ENCODE measurements at places on chromosomes 7 and 10.

- no peak for DNase-seq
These were observed 362.0 kb upstream of the ADARB2 start for GRCh38 chr10:2099321-2099720.

DNA sequence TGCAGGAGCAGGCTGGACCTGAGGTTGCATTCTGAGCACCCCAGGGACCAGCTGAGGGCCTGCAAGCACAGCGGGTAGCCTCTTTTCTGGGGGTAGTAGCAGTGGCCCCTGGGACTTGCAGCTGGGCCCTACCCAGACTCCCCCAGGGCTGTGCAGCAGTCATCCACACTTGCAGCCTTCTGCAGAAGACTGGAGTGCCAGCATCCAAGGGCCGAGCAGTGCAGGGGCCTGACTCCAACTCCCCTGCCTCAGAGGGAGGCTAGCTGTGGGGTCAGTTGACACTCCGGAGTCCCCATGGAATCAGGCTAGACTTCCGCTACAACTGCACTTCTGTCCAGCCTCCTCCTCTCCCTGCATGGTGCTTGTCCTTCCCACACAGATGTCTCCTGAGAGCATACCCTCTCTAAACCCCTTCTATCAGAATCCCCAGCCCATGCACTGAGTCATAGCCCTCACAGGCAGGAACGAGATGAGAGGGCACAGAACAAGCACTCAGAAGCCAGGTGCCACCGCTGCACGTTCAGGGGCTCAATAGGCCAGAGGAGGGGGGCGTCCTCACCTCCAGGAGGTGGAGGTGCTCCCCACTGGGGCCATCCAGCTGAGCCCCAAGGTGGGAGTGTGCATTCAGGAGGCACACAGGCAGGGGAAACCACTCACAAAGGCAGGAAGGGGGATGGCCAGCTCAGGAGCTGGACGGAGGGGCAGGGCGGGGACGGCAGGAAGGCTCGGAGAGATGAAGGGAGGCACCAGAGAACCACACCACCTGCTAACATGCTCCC is 7.5 kb downstream of the RASGEF1A start:
- DNase-seq, result no peak

DNA sequence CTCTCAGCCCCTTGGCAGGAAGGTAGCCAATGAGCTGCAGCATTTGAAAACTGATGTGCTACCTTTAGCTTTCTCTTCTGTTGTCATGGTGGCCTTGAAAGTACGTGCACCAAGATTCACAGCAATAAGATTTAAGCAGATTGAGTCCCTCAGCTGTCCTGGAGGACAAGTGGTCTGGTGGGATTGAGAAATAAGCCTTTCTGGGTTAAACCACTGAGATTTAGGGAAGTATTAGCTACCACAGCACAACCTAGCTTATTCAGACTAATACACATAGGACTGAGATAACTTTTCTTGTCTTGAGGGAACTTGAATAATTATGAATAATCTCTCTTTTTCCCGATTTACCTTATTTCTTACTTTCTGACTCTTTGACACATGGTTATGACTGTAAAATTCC is 324.0 kb downstream of the PTEN start:
- no peak for DNase-seq

- no peak for DNase-seq
These were observed 328.7 kb downstream of the CXCL12 start for GRCh38 chr10:44056206-44056605.

GRCh38 chr10:61592581-61592980 is 70.1 kb upstream of the CABCOCO1 start:
- peak; percentile 68 for DNase-seq

- no peak for DNase-seq
These were observed 92.6 kb downstream of the CHST15 start for GRCh38 chr10:124000792-124001201.

DNA sequence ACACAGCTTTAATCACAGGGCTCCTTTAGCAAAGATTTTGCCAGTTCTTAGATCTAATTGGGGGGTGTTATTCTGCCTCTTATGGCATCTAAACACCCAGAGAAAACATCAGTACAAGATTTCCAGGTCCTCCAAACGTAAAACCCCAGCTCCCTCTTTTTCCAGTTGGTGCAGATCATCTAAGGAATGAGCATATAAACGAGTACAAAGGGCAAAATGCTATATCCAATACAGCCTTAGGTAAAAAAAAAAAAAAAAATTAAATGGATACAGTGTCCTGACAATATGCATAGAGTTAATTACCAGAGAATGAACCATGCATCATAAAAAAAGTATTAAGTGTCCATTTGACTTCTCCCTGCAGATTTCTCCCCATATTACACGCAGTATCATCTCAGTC is 50.3 kb downstream of the CCDC6 start:
- DNase-seq, result no peak

DNA sequence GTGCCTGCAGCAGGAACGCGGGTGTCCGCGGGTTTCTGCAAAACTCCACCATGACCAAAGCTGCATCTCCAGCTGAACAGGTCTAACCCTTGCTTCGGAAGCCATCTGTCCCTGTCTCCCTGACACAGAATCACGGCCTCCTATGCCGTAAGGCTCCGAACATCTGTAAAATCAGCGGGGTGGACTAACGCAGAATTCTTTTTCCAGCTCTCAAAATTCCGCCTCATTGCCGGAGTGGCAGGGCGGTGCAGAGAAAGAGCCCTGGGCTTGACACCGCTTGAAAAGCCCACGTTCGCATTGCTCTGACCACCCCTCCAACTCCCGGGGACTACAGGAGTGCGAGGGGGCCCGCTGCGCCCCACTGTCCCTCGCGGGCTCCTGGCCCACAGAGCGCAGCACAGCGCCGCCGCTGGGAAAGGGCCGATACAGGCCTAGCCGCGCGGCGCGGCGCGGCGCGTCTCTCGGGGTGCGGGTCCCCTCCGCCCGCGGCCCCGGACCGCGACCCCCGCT is 409 bp downstream of the DNMBP start:
- no peak for DNase-seq

DNA sequence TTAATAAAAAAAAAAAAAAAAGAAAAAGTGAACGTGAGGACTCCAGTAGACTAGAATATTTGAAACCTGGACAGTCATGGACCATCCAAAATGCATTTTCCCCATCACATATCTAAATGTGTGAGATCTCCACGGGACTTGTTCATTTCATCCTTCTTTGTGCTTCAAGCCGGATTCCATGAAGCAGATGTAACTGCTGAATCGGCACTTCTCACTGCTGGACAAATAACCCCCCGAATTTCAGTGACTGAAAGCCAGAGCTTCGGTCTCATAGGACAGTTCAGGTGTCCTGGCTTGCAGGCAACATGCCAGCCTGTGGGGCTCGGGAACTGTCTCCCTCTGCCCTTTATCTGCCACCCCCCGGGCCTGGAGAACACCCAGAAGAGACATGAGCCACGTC is 33.3 kb downstream of the RNF32 start:
- DNase-seq, result no peak

DNA sequence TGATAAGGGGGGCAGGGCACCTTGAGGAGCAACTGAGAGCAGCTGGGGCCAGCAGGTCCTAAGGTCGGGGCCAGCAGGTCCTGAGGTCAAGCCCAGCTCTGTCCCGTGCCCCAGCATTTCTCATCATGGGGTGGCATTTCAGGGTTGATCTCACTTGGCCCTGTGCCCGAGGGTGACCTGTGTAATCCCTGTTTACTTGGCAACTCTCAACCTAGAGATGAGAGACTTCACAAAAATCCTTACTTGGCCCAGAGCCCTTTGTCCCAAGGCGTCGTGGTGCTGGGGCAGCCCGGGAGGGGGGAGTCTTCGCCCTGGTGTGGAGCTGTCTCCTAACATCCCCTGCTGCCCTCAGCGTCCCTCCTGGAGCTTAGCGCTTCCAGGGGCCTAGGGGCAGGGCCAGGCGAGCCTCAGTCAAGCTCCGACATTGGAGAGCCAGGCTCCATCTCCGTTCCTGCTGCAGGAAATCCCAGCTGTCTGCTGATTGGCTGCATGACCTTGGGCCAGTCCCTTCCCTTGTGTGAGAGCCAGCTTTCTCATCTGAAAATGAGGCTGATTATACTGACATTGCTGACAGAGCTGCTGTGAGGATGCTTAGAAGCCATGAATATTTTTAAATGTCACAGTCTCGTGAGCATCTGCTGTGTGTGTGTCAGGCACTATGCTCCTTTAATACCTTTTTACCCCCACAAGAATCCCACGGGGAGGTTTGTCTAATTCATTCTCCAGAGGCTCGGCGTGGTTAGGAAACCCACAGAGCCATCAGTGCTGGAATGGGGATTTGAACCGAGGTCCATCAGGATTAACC is 94.3 kb downstream of the ZMIZ1 start:
- DNase-seq, result no peak
